ENCODE measurements at places on chromosomes 1 and 21.

DNA sequence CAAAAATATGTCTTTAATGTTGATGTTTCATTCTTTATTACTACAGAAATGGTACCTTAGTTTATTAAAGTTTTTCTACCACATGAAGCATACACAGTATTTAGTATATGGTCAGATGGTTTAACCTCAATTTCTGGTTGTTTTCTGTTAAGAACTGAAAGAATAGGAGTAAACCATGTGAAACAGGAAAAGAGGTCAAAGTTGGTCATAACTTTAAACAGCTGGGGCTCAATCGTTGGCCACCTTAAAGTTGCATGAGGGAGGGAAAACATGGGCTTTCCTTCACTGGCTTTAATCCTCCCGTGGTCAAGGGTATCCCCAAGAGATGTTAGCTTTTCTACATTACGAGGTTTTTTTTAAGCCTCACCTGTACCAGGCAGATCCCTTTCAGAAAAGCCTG, 483.3 kb upstream of the ADAMTS5 start:
- ATAC-seq = no peak

DNA sequence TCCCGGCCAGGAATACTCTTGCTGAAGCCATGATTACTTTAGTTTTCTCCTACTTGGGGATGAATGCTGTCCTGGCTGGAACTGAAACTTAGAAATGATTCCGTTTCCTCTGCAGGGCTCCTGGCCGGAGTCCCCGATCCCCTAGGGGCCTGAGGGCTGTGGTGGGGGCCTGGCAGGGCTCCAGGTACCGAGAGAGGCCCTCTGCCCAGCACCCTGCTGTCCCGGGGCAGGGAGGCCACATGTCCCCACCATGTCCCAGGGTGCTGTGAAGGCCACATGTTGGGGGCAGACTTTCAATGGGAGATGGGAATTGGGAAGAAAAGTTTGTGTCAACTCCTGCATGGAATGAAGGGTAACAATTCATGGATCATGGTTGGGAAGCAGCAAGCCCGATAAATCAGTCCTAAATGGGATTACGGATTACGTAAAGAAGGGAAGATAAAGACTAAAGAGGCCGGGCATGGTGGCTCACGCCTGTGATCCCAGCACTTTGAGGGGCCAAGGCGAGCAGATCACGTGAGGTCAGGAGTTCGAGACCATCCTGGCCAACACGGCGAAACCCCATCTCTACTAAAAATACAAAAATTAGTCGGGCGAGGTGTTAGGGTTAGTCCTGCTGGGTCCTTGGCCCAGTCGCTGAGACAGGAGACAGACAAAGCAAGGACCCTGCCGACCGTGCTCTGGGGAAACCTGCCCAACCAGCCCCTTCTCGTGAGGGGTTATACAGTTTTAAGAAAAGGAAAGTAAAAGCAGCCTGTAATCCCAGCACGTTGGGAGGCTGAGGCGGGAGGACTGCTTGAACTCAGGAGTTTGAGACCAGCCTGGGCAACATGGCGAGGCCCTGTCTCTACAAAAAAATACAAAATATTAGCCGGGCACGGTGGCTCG, 37.6 kb downstream of the MORN1 start:
- ATAC-seq = no peak

DNA sequence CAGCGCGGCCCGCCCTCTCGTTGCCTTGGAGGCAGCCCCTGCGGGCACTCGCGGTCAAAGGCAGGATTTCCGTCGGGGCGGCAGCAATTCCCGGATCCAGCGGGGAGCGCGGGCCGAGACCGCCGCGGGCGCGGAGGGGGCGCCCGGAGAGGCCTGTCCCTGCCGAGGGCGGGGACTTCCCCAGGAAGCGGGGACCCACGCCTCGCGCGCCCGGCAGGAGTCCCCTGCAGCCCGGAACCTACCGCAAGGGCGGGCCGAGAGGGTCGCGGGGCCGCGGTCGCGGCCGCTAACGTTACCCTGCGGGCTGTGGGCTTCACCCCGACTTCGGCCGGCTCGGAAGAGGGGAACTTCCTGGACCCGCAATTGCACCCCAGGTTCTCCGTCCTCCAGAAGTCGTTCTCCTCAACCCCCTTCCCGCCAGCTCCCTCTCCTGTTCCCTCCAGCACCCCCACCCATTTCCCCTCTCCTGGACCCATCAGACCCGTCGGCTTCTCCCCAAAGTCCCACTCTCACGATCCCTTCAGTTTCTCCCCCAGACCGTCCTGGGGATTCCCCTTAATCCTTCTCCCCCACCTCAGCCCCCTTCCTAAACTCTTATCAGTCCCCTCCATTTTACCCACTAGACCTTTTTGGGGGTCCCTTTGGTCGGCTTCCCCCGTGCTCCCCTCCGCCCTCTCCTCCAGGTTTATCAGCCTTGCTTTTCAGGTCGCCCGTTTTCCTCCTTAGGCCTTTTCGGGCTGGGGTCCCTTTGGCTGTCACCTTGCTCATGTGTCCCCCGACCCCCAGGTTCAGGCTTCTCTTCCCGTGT, 604 bp downstream of the FGR start:
- no peak for ATAC-seq

GRCh38 chr1:216846339-216846738, 123.1 kb upstream of the ESRRG start:
- ATAC-seq = no peak
